ENCODE measurements at places on chromosomes 7 and 10.

- DNase-seq = no peak
Measured at GRCh38 chr7:24874791-24875190, 105.2 kb downstream of the OSBPL3 start.

- DNase-seq = no peak
Measured at GRCh38 chr7:116569737-116570136, 44.9 kb downstream of the CAV1 start.

- no peak for DNase-seq
Measured at GRCh38 chr7:102122026-102122425, 164.6 kb upstream of the SH2B2 start.

- no peak for DNase-seq
Measured at GRCh38 chr7:5780801-5781496, 514 bp downstream of the RNF216 start.

- DNase-seq = no peak
Measured at GRCh38 chr7:24427048-24427447, 143.1 kb downstream of the NPY start.

- no peak for DNase-seq
Measured at GRCh38 chr7:85023066-85023712, 163.7 kb downstream of the SEMA3D start.

GRCh38 chr10:124372899-124373298 is 45.8 kb downstream of the OAT start:
- DNase-seq = no peak

DNA sequence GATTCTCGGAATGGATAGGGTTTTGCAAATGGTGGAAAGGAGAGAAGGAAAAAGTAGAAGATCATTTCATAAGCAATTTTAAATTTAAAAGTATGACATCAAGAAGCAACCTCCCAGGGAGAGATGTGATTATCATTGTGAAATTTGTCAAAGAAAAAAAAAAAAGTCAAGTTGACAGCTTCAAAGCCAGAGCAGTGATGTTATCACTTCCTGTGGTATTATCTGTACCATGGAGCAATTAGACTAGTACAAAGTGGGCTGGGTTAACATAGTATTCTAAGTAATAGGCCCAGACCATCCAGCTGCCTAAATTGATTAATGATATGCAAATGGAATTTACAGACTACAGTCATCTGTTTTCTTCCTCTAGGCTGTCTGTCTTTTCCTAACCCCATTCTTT is 84.0 kb upstream of the NPY start:
- DNase-seq = no peak

- DNase-seq = no peak
Measured at GRCh38 chr7:11130012-11130411, 156.3 kb downstream of the PHF14 start.

- no peak for DNase-seq
Measured at GRCh38 chr7:118005026-118005425, 131.8 kb upstream of the CTTNBP2 start.

GRCh38 chr10:69334302-69335062 is 56.2 kb downstream of the HK1 start:
- DNase-seq = no peak

DNA sequence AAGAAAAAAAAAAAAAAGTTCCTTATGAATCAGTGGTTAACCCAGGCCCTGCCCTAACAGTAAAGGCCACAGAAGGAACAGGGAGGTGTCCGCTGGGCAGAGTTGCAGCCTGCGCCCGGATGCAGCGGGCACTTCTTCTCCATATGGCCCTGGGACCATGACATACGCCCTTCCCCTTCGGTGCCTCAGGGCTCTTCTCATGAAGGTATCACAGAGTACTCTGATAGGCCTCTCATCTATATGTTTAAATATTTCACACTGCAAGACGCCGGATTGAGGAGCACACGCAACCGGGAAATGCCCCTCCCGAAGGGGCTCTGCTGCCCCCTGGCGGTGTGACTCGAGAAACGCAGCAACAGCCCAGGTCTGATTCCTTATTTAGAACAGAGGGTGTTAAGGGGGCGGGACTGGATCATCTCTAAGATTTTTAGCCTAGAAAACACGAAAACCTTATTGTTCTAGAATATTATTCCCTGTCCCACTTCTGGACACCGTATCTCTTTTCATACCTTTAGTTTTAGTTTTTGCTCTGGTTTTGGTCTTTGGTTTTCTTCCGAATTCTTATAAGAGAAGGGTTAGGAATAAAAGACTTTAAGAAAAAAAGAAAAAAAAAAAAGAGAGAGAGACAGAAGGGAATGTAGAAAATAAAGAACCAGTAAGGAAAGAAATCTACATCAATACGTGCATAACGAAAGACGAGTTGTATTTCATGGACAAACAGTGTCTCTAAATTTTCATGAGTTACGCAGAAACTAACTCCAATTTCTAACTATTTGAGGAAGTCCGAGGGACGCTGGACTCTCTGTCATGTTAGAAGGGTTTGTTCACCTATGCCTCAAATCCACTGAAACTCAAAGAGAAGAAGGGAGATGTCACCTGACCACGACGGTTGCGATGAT is 12.0 kb downstream of the DAGLB start:
- DNase-seq = peak; percentile 79

DNA sequence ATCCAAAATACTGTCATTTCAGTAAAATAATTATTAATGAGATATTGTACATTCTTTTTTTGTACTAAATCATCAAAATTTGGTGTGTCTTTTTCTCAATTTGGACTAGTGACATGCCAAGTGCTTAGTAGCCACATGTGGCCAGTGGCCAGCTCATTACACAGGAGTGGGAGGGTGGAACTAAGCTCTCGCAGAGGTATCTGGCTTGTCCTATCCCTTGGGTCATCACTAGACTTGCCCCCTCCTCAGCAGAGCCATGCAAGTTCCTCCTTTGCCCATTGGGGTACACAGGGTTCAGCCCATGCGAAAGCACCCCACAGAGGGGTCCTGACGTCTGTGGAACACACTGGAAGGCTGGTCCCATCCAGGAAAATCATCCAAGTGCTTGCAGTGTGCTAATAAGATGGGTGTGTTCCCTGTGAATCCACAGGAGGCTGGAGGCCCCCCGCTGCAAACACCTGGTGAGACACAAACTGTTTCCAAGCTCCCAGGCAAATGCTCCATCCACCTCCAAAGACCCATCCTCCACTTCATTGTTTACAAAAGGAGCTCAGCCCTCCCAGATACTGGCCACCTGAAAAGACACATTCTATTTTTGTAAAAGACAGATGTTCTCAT is 1.3 kb downstream of the ARHGAP22 start:
- no peak for DNase-seq

DNA sequence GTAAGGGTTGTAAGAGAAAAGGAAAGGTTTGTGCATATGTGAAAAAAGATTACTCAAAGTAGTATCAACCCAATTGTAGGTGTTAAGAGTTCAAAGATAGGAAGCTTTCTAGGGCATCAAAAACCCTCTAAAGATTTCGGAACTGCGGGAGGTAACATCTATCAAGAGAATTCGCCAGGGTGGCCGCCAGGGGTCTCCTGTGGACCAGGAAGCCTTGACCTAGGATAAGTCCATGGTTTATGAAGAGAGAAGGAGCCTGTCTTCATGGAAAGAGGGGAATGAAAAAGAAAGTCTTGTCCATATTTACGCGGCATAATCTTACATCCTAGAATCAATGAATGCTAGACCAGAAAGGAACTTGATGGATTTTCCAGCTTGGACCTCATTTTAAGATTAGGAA is 140.7 kb upstream of the CALCR start:
- DNase-seq = no peak

GRCh38 chr10:119416855-119417254 is 125.7 kb downstream of the RGS10 start:
- DNase-seq = no peak

DNA sequence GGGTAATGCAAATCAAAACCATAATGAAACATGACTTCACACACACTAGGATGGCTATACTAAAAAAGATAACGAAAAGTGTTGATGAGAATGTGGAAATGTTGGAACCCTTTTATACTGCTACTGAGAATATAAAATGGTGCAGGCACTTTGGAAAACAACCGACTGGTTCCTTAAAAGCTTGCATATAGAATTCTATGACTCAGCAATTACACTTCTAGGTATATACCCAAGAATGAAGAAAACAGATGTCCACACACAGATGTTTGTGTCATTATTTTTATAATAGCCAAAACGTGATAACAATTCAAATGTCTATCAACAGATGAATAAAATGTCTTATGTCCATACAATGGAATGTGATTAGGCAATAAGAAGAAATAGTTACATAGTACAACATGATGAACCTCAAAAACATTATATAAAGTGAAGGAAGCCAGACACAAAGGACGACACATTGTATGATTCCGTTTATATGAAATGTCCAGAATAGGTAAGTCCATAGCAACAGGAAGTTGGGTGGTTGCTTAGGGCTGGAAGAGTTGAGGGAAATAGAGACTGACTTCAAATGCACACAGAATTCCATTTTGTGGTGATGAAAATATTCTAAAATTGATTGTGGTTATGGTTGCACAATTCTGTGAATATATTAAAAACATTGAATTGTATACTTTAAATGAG is 148.3 kb upstream of the PHYHIPL start:
- DNase-seq = no peak

DNA sequence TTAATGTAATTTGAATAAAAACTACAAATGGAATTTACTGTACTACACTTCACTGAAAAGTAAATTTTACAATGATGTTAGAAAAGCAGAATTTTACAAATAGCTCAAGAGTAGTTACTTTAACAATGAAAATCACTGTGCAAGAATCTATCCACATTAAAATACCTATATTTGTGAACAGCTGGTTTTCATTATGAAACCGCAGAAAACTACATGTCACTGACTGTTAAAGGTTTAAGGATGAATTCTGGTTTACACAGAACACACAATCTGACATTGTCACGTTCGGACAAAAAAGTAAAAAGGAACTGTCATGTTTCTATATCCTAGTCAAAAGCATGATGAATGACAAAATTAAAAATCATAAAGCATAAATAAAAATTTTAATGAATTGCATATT is 415.3 kb upstream of the PRKCQ start:
- no peak for DNase-seq

DNA sequence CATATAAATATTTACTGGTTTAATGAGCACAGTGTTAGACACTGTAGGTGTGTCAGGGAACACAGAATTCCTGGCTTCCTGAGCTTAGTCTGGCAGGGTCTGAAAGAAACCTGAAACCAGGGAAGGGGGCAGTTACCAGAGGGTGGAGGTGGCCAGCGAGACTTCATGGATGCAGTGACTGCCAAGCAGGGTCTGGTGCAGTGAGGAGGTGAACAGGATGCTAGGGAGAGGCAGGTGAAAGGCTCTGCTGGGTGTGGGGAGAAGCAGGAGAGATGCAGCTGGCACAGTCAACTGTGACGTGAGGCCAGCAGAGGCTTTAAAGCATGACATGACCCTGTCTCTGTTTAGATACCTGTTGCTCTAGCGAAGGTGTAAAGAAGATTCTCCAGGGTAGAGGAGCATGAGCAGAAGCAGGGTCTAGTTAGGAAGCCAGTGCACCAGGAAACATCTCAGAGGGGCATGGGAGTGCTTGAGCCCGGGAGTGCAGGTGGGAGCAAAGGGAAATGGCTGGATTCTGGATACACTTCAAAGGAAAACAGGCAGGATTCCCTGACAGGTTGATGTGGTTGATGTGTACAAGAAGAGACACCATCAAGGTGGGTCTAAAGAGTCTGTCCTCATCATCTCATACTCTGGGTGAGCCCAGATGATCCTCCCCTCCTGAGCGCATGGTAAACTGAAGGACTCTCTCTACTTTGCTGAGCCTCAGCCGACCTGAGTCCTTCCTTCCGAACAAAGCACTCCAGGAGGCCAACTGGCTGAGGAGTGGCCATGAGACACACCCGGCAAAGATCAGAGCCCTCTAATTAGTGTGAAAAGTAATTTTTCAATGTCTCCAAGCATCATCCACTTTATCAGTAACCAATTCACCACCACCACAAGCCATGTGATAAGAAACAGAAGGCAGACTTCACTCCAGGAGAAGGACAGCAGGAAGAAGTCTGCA is 186.8 kb downstream of the COBL start:
- DNase-seq = no peak

- no peak for DNase-seq
Measured at GRCh38 chr7:126079151-126079550, 1149.5 kb upstream of the POT1 start.

- DNase-seq = no peak
Measured at GRCh38 chr10:79472449-79472848, 27.0 kb upstream of the ZCCHC24 start.

GRCh38 chr10:36612436-36612835 is 513.0 kb upstream of the ANKRD30A start:
- DNase-seq = no peak

DNA sequence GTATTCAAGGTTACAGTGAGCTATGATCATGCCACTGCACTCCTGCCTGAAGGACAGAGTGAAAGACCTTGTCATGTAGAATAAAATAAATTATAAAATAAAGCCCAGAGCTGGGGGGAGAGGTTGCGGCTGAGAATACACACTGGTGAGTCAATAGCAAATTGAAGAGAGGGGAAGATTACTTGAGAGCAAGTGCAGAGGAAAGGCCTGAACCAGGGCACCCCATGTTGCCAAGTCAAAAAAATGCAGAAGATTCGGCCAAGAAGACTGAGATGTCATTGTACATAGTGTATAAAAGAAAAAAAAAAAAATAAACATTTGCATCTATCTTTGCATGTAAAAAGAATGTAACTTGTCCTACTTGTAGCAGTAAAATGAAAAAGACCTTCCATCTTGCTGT is 32.5 kb downstream of the RHEB start:
- no peak for DNase-seq

DNA sequence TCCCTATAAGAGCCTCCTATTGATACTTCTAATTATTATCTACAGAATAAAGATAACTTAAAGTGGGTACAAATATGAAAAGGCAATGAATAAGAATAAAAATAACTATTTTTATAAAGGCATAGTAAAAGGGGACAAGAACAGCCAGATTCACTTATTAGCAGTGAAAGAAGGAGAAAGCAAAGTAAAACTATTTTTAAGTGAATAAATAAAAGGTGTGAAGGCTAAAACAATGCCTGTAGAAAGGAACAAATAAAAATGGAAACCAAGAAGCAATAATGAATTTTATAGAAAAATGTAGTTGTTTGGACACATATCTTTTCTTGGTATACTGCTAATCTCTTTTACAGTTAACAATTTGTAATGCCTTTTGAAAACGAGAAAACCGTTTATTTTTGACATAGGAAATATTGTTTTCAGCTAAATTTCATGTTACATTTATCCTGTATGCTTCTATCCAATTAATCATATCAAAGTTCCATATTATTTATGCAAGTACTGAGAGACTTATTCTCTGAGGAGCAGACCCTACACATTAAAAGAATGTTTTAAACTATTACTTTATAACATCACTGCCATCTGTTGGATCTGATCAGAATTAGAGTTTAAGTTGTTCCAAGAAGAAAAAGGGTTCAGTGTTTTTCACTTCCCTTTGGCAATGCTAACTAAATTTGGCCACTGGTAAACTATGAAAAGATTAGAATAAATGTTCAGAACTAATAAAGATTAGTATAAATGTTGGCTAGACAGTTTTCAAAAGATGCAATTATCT is 59.1 kb downstream of the ARMC3 start:
- DNase-seq = no peak

GRCh38 chr10:131201741-131202515 is 109.6 kb downstream of the TCERG1L start:
- no peak for DNase-seq

GRCh38 chr10:43928425-43928968 is 279.8 kb upstream of the ZNF32 start:
- no peak for DNase-seq

Measured in cerebellar nuclear complex (tissue), 1 donor.